A549 treated with DMSO at 1 μM for 4 hours (cell line): ENCODE measurements at places on chromosomes 4 and X. TPM values are rescaled to one million over a fixed set of nuclear protein-coding genes. Genes with fewer than 3 reads are reported as not detected.

The MAGEA6 gene
- total RNA-seq, result 11.6 to 13.0 TPM (median 12.7 TPM) in 5 replicates

The ERCC6L gene
- 12.4 to 16.0 TPM (median 14.3 TPM) in 5 replicates for total RNA-seq

The GABRQ gene
- 0.22 to 0.27 TPM (median 0.24 TPM) in 5 replicates for total RNA-seq

The TRIM75 gene
- total RNA-seq, result not detected in 5 replicates

The DACH2 gene
- total RNA-seq, result not detected in 5 replicates

The FHDC1 gene
- total RNA-seq, result 0.38 to 0.62 TPM (median 0.42 TPM) in 5 replicates

The THOC2 gene
- 30.2 to 43.6 TPM (median 39.8 TPM) in 5 replicates for total RNA-seq

The KLB gene
- 0.10 to 0.16 TPM (median 0.13 TPM) in 5 replicates for total RNA-seq

The SPATA18 gene
- 4.3 to 5.3 TPM (median 4.8 TPM) in 5 replicates for total RNA-seq

The ATP1B4 gene
- total RNA-seq, result not detected in 5 replicates

The XPNPEP2 gene
- not detected in 5 replicates for total RNA-seq

The BBS12 gene
- total RNA-seq, result 2.7 to 3.7 TPM (median 3.0 TPM) in 5 replicates

The PDLIM3 gene
- total RNA-seq, result 0.10 to 0.32 TPM (median 0.26 TPM) in 5 replicates

The RAB39B gene
- total RNA-seq, result 0.66 to 0.85 TPM (median 0.85 TPM) in 5 replicates

The FOXP3 gene
- total RNA-seq, result 0.10 to 0.21 TPM (median 0.12 TPM) in 5 replicates

The CXCL8 gene
- total RNA-seq, result 8.5 to 21.3 TPM (median 13.9 TPM) in 5 replicates

The ZAR1 gene
- total RNA-seq, result 0.06 to 0.21 TPM (median 0.10 TPM) in 5 replicates

The SEPTIN11 gene
- 29.5 to 43.1 TPM (median 37.1 TPM) in 5 replicates for total RNA-seq

The ETDB gene
- total RNA-seq, result not detected in 5 replicates

The PQBP1 gene
- 94.0 to 114 TPM (median 101 TPM) in 5 replicates for total RNA-seq

The PDZD4 gene
- total RNA-seq, result 3.2 to 4.1 TPM (median 3.4 TPM) in 5 replicates

The LRP2BP gene
- total RNA-seq, result 0.09 to 0.15 TPM (median 0.11 TPM) in 5 replicates

The PCSK1N gene
- 12.5 to 45.5 TPM (median 39.5 TPM) in 5 replicates for total RNA-seq

The XG gene
- total RNA-seq, result 0.04 TPM in 1 of 5 replicates, not detected in the others

The RTL9 gene
- 0.03 to 0.13 TPM (median 0.07 TPM) in 5 replicates for total RNA-seq

The CXCL3 gene
- total RNA-seq, result 6.1 to 8.4 TPM (median 6.9 TPM) in 5 replicates

The CD40LG gene
- not detected in 5 replicates for total RNA-seq

The LRAT gene
- 0.05 to 0.12 TPM (median 0.09 TPM) in 4 of 5 replicates, not detected in the other for total RNA-seq

The TRIM2 gene
- total RNA-seq, result 0.68 to 1.3 TPM (median 0.85 TPM) in 5 replicates

The UCHL1 gene
- 906 to 988 TPM (median 963 TPM) in 5 replicates for total RNA-seq

The AFF2 gene
- not detected in 5 replicates for total RNA-seq

The ATOH1 gene
- not detected in 5 replicates for total RNA-seq

The CAPN6 gene
- total RNA-seq, result not detected in 5 replicates

The SH3TC1 gene
- total RNA-seq, result 7.6 to 10.5 TPM (median 8.3 TPM) in 5 replicates

The GLOD5 gene
- total RNA-seq, result not detected in 5 replicates

The WWC2 gene
- 13.5 to 20.7 TPM (median 17.0 TPM) in 5 replicates for total RNA-seq

The PABPC5 gene
- total RNA-seq, result not detected in 5 replicates

The KIT gene
- not detected in 5 replicates for total RNA-seq

The CENPVL2 gene
- not detected in 5 replicates for total RNA-seq

The DGKK gene
- not detected in 5 replicates for total RNA-seq

The HSFX1 gene
- 0.28 to 0.48 TPM (median 0.32 TPM) in 4 of 5 replicates, not detected in the other for total RNA-seq

The CNKSR2 gene
- 2.4 to 3.7 TPM (median 3.1 TPM) in 5 replicates for total RNA-seq

The SPIN2A gene
- 0.10 to 0.23 TPM (median 0.15 TPM) in 5 replicates for total RNA-seq

The FAM47E gene
- 0.13 to 0.59 TPM (median 0.14 TPM) in 3 of 5 replicates, not detected in the others for total RNA-seq

The MAGEB1 gene
- not detected in 5 replicates for total RNA-seq

The GABRE gene
- total RNA-seq, result 15.9 to 28.1 TPM (median 23.7 TPM) in 5 replicates

The NSUN7 gene
- total RNA-seq, result 0.27 to 0.58 TPM (median 0.30 TPM) in 5 replicates
